ENCODE measurements at places on chromosomes 1 and 21.

DNA sequence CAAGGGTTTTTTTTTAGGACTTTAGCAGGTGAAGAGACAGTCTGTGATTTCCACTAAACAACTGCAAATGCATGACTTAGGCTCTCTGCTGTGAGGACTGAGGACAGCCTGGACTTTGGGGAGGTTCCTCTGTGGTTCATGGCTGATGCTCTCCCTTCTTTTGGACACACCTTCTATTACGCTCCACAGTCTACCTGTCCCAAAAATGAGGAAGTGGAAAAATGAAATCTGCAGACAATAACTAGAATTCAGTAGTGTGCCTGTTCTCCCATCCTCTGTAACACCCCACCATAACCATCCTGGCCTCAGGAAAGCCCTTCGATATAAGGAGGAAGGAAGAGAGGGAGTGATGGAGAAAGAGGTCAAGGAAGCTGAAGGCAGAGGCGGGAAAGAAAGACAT lies 68.7 kb downstream of the NTPCR start:
- no peak for DNase-seq

- no peak for DNase-seq
These were observed 27.5 kb upstream of the DNAJC6 start for GRCh38 chr1:65281846-65282245.

DNA sequence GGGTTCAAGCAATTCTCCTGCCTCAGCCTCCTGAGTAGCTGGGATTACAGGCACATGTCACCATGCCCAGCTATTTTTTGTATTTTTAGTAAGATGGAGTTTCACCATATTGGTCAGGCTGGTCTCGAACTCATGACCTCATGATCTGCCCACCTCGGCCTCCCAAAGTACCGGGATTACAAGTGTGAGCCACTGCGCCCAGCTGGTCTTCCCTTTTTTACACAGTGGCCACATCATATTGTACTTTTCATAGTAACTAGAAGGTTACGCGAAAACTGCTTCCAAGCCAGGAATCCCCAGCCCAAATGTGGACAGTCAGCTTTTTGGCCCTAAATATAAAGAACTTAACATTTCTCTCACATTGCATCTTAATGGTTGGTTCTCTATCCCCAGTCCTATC lies 4.2 kb downstream of the VASH2 start:
- no peak for DNase-seq

DNA sequence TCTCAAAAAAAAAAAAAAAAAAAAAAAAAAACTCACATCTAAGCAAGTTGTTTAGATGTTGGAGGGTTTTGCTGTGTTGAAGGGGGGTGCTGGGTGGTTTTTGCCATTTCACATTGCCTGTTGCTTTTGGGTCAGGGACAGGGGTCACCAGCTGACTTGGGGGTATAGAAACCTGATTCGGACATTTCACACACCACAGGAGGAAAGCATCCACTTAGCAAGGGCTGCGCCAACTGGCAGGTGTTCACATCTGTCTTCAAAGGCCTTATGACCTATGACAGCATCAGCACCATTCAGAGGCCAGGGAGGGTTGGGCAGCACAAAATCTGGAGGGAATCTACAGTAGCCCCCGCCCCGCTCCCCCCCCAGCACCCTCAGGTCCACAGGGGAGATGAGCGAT lies 45.2 kb downstream of the SYF2 start:
- no peak for DNase-seq

DNA sequence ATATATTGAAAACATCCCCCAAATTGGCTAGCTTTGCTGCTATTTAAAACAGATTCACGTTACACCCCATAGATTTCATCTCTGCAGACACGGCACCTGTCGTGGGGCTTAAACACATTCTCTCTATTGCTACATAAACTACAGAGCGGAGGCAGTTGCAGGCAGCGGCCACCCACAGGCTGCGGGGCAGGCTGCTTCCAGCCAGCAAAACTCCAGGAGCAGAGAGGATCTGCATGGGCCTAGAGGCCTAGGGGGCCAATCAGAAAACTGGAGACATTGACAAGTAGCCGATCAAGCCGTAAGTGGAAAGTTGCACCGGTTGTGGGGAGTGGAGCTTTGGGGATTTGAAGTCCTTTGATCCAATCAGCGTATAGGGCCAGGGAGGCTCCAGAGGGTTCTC lies 129.0 kb upstream of the KLHDC7A start:
- no peak for DNase-seq

GRCh38 chr1:212178851-212179250 lies 106.4 kb upstream of the PPP2R5A start:
- no peak for DNase-seq

DNA sequence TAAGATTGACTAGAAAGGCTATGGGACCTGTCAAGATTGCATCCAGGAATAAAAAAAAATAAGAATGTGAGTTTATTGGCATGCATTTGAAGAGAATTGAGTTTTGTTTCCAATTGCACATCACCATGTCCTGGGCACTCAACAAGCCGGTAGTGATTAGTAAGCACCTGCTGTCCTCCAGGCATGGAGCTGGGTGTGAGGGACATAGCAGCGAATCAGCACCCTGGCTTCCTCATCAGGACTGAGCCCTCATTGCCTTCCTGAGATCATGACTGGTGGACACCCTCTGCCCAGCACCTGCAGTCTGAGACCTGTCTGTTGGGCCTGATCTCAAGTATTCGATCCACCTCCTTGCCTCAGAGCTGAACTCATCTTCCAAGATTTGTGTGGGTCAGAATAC lies 26.8 kb downstream of the S100A6 start:
- DNase-seq = no peak

DNA sequence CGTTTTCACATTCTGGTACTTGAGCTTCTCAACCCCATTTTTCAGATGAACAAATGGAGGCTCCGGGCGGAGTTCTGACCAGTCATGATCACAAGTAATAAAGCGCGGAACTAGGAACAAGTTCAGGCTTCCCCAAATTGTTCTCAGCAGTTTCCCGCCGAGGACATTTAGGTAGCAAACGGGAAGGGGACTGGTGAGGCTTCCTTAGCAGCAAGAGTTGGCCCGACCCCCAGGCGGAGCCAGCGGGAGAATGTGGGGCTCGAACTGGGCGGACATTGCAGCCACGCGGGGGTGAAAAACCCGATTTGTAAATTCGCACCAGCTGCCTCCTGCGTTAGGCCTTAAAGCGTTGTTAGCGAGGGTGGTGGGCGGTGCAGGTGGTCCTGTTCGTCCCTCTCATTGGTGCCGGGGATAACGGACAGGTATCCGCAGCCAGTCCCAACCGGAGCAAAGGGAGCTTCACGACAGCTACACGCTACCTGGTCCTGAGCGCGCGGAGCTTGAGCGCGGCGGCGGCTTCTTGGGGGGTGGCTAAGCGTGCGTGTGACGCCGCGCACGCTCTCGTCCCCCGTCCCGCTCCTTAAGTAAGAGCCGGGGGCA lies 15.3 kb downstream of the SEMA6C start:
- DNase-seq = peak; percentile 88

GRCh38 chr1:233843525-233844204 lies 60.8 kb upstream of the SLC35F3 start:
- no peak for DNase-seq

- no peak for DNase-seq
These were observed 203.9 kb upstream of the PROX1 start for GRCh38 chr1:213783893-213784292.

DNA sequence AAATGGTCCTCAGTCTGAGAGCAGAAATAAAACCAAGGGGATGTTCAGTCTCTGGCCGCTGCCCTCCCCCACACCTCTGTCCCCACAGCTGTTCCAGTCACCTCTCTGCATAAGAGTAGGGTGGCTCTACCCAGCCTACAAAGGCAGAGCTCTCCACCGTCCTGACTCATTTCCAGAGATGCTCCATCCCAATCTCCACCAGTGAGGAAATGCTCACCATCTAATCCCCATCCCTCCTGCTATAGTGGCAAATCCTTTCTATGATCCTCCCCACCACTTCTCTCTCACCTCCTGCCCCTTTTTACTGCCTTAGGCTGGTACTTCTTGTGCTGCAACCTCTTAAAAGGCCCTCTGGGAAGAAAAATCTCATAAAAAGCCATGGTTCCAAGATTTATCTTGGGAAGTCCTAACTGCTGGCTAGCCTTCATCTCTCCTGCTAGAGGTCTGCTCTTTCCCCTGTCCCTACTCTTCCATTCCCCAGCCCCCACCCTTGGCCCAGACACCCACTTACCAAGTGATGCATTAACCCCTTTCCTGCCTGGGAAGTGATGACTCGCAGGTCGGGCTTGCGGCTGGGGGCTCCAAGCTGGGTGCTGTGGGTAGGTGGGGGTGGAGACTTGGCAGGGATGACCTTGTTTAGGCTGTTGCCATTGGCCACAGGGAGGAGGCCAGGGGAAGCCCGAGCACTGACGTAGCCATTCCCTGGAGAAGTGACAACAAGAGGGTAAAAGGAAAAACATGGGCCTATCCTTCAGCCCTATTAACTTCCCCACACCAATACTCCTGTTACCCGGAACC lies 23.9 kb downstream of the MEF2D start:
- DNase-seq = peak; percentile 57

- no peak for DNase-seq
These were observed 131.0 kb downstream of the DMRTA2 start for GRCh38 chr1:50292276-50292675.

DNA sequence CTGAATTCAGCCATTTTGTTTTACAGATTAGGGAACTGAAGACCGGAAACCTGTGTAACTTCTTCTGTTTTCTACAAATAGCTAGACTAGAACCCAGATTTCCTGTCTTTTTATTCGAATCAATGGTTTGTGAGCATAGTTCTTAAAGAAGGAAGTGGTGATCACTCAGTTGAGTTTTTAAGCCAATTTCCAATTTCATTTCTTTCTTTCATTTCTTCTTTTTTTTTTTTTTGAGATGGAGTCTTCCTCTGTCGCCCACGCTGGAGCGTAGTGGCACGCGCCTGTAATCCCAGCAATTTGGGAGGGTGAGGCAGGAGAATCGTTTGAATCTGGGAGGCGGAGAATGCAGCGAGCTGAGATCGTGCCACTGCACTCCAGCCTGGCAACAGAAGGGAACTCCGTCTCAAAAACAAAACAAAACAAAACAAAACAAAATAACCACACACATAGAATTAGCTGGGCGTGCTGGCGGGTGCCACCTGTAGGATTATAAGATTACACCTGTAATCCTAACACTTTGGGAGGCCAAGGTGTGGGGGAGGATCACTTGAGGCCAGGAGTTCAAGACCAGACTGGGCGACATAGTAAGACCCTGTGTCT lies 3.0 kb upstream of the MDM4 start:
- DNase-seq = no peak
